ENCODE measurements at places on chromosomes 2 and 18.

DNA sequence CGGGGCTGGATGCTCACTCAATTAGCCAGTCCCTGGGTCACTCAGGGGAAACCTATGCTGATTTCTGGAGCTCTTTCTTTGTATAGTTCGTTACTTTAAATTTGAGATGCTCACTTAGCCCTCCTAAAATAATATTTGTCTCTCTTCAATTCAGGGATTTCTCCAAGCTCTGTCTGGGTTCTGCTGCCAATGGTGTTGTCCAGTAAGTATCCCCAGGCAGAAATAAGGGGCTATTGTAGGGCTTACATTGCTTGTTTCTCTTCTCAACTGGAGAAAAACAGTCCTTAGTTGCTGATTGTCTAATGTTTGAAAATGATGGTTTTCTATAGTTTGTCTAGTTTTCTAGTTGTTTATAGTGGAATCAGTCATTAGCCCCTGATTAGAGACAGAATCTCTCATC is 5.0 kb downstream of the RAB6C start:
- no peak for DNase-seq

DNA sequence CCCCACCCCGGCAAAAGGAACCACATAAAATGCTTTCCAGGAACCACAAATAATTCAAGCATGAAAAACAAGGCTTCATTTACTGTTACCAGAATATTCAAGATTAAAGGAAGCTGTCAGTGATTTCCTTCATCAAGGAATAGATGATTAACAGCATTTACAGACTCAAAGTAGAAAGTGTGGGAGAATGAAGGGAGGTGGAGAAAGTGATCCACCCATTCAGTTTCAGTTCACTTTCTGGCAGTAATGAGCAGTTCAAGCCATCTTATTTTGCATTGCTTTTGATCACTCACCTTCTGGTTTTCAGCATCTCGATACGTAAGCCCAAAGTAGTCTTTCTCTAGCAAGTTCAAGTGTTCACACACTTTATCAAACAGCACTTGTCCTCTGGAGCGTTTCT is 99.0 kb downstream of the EPB41L3 start:
- DNase-seq: no peak

- no peak for DNase-seq
Measured at GRCh38 chr2:175064797-175065196, 59.6 kb upstream of the CHN1 start.

DNA sequence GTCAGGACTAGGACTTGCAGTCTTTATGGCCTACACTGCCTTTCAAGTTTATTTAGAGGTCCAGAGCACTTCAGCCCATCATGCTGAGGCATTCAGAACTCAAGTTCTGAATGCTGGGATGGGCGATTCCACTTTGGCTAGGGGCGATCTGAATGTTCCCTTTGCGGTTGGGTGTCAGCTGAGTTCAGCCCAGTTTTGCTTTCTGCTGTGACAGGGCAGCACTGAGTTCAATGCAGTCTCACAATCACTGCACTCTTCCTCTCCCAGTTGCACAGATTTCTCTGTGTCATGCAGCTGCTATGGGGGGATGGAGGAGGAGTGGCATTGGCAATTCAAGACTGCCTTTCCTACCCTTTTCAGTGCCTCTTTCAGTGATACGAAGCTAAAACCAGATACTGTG is 1232.0 kb upstream of the FAM98A start:
- no peak for DNase-seq

- no peak for DNase-seq
Measured at GRCh38 chr2:84425310-84425709, 33.8 kb downstream of the SUCLG1 start.

DNA sequence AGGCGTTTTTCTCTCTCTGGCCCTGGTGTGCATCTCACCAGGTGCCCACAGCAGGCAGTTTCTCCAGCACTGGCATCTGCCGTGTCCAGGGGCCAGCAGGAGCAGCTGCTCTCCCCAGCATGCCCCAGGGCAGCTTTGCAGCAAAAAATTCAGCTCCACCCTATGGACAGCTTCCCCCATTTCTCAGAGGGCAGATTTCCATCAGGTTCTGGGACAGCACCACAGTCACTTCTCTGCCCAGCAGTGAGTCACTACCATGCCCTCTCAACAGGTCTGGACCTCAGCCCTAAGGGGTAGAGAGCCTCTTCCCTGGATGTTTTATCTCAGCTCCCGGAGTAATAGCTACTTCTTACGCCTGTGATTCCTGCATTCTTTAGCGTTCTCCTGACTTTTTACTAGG is 170.2 kb upstream of the RAB12 start:
- no peak for DNase-seq

GRCh38 chr2:120224735-120225548 is 1.7 kb upstream of the TMEM185B start:
- DNase-seq: no peak

DNA sequence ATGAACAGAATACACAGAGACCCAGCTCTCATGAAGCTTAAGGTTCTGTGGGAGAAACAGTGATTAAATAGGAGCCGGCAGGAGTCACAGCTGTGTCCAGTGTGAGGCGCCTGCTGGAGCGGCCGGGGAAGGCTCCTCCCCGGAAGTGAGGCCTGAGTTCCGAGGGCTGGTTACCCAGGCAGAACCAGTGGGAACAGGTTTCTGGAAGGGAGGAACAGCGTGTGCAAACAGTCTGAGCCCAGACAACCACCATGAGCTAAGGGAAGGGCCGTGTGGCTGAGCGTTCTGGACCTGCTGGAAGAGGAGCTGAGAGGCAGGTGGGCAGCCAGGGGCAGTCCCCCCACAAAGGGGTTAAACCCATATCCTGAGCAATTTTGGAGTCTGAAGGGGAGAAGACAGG is 26.0 kb upstream of the NPAS2 start:
- DNase-seq: no peak

- no peak for DNase-seq
Measured at GRCh38 chr2:152078662-152079061, 20.2 kb downstream of the CACNB4 start.

GRCh38 chr2:145038041-145038525 is 518.2 kb upstream of the ZEB2 start:
- DNase-seq: no peak

DNA sequence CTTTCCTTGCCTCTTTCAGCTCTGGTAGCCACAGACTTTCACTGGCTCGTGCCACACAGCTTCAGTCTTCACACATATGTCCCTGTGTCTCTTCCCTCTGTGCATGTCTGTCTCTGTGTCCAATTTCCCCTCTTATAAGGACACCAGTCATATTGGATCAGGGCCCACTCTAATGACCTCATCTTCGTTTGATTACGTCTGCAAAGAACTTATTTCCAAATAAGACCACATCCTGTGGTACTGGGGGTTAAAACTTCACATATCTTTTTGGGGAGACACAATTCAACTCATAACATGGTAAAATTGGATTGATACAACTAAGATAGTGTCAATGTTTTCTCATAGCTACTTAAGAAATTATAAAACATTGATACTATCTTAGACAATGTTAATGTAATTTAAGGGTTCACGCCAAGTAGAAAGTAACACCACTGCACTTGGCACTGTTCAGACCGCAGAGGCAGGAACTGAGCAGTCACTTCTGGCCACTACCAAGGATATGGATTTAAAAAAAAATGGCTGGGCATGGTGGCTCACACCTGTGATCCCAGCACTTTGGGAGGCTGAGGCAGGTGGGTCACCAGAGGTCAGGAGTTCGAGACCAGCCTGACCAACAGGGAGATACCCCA is 119.6 kb upstream of the EPAS1 start:
- no peak for DNase-seq

DNA sequence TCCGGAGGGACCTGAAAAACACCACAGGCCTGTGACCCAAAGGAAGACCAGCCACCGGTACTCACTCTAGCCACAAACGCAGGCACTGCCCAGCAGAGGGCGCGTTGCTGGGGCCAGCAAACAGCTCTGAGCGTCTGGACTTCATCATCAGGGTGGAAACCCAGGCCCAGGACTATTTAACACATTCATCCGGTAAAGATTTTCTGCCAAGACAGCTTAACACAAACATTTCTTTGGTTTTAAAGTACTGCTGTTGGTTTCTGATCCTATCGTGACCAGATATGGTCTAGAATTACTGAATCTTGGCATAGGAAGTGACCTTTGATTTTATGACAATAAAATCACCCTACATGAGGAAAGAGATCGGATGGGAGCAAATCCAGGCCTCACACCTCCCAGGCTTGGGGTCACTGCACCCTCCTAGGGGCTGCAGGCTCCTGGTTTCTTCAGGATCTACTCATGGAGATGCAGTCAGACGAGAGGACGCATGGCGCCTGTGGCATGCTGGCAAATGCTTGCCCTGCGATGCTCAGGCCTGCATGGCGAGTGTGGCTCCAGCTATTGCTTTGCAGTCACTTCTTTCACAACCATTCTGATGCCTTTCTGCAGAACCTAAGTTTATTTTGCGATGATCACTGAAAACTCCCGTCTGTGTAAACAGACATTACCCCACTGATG is 130.4 kb downstream of the COL4A4 start:
- no peak for DNase-seq

- DNase-seq: no peak
Measured at GRCh38 chr18:42534313-42534712, 579.3 kb downstream of the PIK3C3 start.

- DNase-seq: no peak
Measured at GRCh38 chr2:197248623-197249022, 62.0 kb downstream of the ANKRD44 start.

GRCh38 chr2:20371323-20372025 is 20.8 kb upstream of the PUM2 start:
- DNase-seq: no peak

GRCh38 chr18:53566626-53567025 is 657.8 kb downstream of the MBD2 start:
- no peak for DNase-seq

Data from stimulated activated CD4-positive, alpha-beta T cell treated with anti-CD3 and anti-CD28 coated beads, Interleukin-15, amount 100 ng/mL, for 1 hour (primary cell).